Stimulated activated CD8-positive, alpha-beta memory T cell treated with anti-CD3 and anti-CD28 coated beads, Interleukin-7, amount 100 ng/mL, for 1 hour (primary cell): ENCODE measurements at places on chromosomes 12 and 14.

DNA sequence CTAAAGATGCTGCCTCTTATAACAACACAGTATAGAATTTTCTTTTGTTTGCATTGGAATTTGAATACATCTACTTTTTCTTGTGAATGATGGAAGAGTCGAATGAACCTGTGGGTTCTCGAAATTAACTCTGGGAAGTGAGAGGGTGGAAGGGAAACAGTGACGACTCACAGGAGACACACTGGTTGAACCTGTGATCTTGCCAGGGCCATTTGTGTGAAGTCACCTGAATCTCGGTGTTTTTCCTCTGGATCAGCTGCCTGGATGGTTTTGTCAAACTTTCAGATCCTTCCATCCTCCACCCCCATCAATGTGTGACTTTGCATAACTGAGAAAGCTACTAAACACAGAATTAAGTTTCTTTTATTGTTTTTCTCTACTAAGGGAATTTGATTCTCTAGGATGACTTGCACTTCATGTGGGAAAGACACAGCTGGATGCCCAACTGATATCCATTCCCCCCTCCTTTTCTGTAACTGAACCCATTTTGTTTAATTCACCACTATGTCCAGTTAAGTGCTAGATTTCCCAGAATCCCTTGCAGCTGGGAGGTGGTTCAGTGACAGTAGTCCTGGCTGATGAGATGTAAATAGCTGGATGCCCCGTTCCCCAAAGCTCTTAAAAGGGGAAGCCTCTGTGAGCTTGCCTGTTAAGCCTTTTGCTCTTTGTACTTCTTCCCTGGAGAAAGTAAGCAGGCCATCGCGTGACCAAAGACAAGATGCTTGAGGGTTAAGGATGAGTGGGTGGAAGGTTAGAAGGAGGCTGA, 6.3 kb downstream of the PPFIBP1 start:
- no peak for DNase-seq

DNA sequence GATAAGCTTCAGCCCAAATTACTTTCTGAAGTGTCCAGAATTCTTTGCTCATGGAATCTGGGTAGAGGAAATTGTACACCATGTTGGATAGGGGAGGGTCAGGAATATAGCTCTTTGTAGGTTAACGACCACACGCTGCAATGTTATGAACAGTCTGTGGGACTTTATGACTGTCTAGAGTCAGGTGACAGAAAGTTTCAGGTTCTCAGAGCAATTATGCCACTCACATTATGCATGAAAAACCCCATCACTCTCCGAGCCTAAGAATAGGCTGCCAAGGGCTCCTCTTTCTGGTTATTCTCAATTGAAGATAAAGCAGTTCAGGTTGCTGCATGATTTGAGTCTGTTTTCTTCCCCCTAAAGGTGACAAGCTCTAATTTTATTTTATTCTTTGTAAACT, 430.9 kb downstream of the ATP23 start:
- DNase-seq: no peak

DNA sequence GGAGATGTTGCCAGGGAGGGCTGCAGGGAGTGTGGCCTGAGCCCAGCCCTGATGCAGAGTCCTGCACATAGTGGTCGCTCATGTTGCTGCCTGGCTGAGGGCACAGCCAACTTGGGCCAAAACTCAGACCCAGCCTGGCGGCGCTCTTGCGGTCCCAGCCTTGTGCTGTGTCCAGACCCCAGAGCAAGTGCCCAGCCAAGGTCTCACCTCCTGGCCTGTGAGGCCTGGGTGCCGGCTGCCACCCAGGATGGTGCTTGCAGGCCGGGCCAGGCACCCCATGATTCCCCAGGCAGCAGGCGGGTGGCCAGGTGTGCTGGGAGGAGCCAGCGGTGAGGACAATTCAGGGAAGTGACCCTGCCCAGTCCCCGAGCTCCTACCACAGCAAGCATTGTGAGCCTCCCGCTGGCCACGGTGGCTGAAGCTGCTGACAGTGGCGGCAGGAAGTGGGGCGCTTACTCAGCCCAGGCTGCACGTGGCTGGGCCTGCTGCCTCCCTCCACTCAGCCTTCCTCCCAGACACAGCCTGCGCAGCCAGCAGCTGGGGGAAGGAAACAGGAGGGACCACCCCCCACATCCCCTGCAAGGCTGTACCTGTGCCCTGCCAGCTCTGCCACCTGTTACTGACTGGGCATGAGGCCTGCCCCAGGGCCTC, 17.7 kb upstream of the PGF start:
- no peak for DNase-seq

DNA sequence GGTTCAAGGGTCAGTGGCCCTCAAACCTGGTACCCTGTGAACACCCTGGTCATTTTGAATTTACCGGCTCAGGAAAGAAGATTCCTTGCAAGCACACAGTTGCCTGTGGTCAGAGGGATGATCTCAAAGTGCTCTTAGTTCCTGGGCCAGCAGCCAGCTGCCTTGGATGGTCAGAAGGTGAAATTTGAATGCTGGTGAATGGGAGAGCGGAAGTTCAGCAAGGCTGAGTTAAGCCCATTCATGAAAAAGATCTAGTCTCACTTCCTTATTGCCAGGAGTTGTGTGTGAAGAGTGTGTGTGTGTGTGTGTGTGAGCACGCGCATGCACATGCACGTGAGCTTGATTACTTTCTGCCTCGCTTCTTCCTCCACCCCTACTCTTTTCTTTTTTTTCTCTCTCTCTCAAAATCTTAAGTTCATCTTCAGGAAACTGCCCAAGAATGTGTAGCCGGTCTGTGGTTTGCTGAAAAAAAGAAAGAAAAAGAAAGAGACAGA, 155.5 kb upstream of the CCND2 start:
- no peak for DNase-seq

- DNase-seq: no peak
Measured at GRCh38 chr12:8887285-8887715, 27.0 kb upstream of the PHC1 start.

- no peak for DNase-seq
Measured at GRCh38 chr12:100184549-100185145, 16.0 kb upstream of the ACTR6 start.

- no peak for DNase-seq
Measured at GRCh38 chr12:123767613-123768012, 5.5 kb downstream of the DNAH10 start.

- no peak for DNase-seq
Measured at GRCh38 chr12:104793285-104793684, 164.8 kb downstream of the SLC41A2 start.

DNA sequence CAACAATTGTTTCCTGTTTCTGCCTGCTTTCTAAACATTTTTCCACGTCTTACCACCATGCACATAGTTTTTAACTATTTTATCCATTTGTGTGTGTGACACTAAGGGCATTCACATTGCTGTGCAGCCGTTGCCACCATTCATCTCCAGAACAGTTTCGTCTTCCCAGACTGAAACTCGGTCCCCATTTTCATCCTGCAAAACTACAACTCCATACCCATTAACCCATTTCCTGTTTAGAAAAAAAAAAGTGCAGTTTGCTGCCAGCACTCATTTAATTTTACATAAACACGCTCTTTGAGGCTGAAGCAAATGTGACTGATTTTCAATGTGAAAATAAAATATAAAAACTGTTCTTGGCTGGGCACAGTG, 15.5 kb downstream of the UBC start:
- no peak for DNase-seq

DNA sequence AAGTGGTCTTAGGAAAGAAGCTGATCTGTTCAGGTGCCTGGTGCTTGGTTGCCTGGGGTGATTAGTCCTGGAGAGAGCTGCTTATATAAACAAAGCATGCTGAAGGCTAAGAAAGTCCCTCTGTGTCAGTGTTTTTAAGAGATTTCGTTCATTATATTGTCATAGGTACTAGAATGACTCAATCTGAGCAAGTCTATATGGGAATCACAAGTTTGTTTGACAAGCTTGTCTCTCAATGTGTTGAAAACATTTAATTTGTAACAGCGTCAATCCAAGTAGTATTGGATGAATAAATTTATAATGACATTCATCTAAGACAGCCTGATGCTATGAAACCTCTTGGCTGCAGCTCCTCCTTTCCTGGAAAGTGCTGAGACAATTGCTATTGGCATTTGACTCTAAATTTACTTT, 256.3 kb downstream of the TMTC2 start:
- no peak for DNase-seq

- DNase-seq: no peak
Measured at GRCh38 chr12:70069221-70070105, 173.8 kb upstream of the CNOT2 start.

DNA sequence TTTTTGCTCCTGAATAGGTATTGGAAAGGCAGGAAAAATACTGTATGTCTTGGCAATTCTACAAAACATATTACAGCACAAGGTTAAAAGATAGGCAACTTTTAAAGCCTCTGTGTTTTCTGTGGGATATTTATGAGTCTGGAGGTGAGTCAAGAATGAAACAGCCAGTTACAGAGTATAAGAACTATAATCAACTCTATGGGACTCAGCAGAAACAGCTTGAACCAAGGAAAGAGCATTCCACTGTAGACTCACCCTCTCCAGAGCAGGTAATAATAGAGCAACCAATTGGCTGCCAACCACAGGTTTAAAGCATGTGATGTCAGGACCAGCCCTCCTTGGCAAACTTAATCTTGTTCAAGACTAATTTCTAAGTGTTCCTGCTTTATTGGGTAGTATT, 100.5 kb upstream of the MDM1 start:
- DNase-seq: no peak

GRCh38 chr12:47775100-47775911, 2.3 kb downstream of the SLC48A1 start:
- no peak for DNase-seq

DNA sequence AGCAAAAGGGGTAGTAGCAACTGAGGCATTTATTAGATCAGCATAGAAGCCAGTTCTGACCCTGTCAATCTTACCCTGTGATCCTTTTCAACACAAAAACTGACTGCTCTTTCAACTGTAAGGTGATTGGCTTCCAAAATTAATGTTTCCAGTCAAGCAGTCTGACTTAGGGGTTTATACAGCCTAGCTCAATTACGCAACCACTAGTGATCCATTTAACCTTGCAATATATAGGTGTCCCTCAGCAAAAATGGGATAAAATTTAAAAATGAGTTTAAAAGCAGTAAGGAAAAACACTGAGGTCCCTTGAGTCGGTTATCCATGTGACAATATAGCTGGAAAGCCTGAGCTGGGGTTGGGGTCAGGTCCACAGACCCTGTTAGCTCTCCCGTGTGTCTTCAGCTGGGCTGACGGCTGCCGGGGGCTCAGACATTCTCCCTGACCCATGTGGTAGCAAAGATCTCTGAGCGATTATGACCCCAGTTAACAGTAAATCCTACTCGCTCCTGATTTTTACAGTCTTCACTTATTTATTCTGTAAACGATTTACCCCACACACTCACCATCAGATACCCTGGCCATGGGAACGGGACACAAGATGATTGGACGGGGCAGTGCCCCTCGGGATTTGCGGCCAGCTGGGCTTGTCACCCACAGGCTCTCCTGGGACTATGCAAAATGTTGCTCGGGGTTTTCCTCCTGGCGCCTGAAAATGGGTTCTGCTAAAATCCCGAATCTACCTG, 16.6 kb downstream of the ADGRD1 start:
- no peak for DNase-seq

- DNase-seq: no peak
Measured at GRCh38 chr14:84785996-84786395, 743.9 kb upstream of the FLRT2 start.

GRCh38 chr14:91005716-91006115, 54.7 kb downstream of the RPS6KA5 start:
- no peak for DNase-seq

DNA sequence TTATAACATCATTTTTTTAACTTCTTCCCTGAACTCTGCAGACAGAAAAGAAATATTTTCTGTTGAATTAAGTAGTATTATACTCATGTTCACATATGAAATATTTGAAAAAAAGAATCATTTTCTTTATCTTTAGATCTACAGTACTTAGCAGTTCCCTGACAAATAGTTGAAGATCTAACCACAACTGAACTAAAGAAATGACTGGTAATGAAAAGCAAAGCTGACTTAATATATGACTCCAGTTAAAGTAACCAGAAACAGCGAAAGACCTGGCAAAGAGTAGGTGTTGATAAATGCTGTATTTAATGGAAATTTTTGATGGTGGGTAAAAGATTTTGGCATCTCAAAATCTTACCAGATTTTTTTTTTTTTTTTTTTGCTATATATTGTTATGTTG, 207.1 kb upstream of the SLC16A7 start:
- no peak for DNase-seq

GRCh38 chr12:19850346-19851065, 411.2 kb downstream of the AEBP2 start:
- no peak for DNase-seq

DNA sequence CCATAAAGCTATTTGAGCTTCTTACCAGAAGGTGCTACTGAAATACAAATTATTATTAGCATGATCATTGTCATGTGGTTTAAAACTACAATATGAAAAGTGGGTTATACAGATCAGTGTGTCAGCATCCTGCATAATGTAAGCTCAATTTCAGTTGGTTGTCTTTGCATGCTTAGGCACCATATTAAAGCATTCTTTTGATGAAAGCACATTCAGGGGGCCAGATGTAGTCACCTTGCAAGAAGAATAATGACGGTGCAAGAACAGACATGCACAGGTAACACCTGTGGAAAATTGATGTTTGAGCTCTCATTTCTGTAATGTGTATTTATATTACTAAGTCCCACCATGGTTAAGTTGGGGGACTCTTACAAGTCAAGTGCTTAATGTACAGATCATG, 123.9 kb downstream of the PAX9 start:
- no peak for DNase-seq

- no peak for DNase-seq
Measured at GRCh38 chr14:101224356-101225156, 321.0 kb upstream of the RTL1 start.

GRCh38 chr12:107600581-107601144, 84.9 kb upstream of the PWP1 start:
- DNase-seq: no peak

DNA sequence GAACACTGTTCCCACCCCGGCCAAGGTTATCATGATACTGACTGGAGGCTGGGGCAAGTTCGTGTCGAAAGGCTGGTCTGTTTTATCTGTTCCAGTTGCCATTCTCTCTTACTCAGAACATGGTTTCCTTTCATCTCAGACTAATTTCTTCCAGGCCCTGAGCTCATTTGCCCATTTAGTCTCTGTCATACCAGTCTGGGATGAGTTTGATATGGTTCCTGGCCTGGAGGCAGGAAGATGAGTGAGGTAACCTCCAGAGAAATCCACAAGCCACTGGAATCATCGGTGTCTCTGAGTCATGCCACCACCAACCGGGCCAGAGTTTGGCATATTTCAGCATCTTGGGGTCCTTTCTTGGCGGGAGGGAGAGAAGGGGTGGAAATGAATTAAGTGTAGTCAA, 114.7 kb downstream of the NTF3 start:
- no peak for DNase-seq

- no peak for DNase-seq
Measured at GRCh38 chr14:68987653-68988036, 8.5 kb upstream of the ACTN1 start.
